T-helper 17 cell (primary cell): ENCODE measurements at places on chromosomes 7 and 10.

DNA sequence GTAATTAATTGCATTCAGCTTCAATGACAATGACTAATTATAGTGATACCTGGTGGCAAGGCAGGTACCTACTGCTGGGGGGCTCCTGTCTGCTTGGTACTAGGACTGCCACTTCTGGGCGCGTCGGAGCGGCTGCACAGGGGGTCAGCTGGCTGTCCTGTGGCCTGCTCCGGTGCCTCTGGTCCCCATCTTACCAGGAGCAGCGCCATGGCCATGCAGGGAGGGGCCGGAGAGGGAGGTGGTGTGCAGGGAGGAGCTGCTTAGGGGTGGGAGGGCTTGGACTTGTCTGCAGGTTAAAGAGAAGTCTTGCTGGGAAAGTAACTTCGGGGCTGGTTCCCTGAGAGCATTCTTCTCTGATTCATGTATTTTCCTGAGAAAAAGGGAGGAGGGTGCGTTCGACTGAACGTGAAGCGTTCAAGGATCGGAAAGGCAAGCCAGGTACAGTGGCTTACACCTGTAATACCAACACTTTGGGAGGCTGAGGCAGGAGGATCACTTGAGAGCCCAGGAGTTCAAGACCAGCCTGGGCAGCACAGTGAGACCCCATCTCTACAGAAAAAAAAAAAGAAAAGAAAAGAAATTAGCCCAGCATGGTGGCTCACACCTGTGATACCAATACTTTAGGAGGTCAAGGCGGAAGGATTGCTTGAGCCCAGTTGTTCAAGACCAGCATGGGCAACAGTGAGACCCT lies 15.4 kb downstream of the CUX1 start:
- DNase-seq, result no peak

DNA sequence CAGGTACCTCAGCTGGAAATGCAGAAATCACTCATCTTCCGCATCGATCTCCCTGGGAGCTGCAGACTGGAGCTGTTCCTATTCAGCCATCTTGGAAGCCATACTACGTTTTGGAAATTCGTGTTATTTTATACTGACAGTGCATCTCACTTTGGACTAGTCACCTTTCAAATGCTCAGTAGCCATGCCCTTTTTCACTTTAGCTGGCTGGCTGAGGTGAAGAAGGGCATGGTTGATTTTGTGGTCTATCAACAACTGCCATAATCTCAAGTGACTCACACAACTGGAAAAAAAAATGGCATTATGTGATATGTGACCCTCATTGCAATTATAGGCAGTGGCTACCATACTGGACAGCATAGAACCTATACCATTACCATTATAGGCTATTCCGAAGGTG lies 100.5 kb downstream of the CCDC71L start:
- DNase-seq, result no peak

GRCh38 chr10:94936721-94937120 lies 1.7 kb upstream of the CYP2C9 start:
- DNase-seq, result no peak

GRCh38 chr7:135260930-135261721 lies 27.5 kb downstream of the STRA8 start:
- DNase-seq, result no peak

GRCh38 chr7:131795400-131795799 lies 239.0 kb upstream of the PODXL start:
- DNase-seq, result no peak

DNA sequence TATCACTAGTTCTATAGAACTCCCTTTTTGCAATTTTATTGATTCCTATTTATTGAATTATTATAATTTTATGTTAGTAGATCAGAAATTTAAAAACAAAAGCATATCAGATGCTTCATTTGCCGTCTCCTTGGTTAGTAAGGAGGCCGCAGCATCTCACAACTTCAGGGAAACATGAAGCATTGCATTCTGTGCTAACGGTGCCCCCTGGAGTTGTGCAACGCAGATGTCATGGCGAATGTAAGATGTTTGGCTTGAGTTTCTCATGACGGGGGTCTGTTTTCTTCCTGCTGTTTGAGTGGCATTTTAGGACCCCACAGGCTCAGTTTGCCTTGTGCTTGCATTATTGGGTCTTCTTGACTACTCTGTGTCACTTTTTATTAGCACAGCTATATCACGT lies 124.8 kb downstream of the CNNM2 start:
- no peak for DNase-seq

DNA sequence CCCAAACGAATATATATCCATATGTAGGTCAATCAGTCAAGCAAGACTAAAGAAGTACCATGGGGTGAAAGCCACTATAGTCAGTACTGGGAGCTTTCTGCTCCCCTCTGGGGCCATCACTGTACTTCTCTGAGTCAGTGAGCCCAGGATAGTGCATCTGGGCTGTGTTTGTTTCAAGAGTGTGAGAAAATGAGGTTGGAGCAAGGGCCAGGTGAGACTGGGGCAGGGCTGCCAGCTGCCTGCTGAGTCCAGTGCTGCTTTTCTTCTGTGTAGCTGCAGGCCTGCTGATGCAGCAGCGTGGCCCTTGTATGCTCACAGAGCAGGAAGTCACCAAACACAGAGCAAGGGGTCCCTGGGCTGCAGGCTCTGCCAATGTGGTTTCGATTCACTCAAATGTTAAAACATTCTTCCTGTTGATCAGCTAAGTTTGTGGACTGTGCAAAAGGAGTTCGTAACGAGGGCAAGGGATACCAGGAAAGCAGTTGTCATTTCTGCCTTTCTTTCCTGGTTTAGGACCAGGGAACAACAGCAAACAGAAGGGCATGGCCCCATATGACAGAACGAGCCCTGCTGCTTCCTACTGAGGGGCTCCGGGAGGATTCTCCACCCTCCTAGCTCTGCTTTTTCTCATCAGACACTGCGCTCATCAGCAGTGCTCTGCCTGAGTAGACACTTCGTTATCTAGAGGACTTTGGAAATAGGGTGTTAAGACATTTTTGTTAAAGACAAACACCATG lies 65.4 kb upstream of the TNS3 start:
- no peak for DNase-seq

DNA sequence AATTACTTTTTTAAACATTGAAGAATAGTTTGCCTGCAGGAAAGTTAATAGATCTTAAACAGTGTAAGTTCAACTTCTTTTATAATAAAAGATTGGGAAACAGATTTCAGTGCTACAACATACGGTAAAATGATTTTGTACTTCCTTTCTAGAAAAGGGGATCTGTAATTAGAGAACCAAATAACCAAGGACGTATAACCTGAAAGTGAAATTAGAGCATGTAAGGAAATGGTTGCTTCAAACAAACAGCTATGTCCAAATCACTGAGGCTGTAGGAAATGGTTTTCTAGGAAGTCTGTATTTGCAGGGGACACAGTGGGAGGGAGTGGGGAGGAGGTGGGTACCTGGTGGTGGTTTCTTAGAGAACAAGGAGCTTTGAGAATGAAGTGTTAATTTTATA lies 57.9 kb upstream of the EXOC6 start:
- DNase-seq, result no peak

- no peak for DNase-seq
These were observed 1211.6 kb upstream of the LRRN3 start for GRCh38 chr7:109879287-109879828.

DNA sequence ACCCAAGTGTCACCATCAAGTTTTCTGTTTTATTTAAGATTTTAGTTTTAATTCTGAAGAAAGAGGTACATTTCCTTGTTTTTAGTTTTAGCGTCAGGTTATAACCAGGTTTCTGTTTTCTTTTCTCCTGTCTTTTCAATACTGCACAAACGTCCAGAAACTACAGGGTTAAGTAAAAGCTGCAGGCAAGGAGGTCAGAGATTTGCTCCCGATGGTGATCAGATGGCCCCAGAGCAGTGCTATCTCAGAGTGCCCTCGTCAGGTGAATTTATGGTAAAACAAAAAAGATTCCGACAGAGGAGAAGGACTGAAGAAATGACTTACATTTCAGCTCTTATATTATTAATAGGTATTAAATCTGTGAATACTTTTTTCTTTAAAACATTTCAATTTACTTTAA lies 128.2 kb downstream of the STRA8 start:
- DNase-seq, result no peak

GRCh38 chr7:14013898-14014297 lies 24.4 kb upstream of the ETV1 start:
- DNase-seq, result no peak
